Vagina (tissue), 2 donors: ENCODE measurements at places on chromosomes 1 and 21.

GRCh38 chr1:181134543-181135436 lies 46.3 kb downstream of the IER5 start:
- DNase-seq = no peak

DNA sequence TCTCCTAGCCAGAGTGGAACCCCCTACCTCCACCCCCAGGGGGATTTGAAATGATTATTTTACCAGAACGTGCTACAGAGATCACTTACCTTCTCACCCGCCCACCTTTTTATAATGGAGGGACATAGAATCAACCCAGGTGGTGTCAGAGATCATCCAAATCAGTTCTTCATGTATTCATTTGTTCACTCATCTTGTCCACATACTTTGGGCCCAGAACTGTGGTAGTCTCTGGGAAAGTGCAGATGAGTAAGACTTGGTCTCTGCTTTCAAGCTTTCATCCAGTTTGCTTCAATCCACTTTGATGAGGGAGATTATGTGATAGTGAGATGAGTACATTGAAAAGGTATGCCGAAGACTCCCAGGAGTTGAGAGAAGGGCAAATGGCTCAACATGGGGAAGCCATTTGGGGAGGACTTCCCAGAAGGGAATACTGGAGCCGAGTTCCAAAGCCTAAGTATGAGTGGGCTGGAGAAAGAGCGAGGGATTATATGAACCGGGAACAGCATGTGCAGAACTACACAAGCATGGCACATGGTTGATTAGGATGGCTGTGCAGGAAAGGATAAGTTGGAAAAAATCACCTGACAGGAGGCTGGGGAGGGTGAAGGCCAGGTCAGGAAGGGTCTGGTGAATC lies 1.9 kb downstream of the FGGY start:
- no peak for DNase-seq

DNA sequence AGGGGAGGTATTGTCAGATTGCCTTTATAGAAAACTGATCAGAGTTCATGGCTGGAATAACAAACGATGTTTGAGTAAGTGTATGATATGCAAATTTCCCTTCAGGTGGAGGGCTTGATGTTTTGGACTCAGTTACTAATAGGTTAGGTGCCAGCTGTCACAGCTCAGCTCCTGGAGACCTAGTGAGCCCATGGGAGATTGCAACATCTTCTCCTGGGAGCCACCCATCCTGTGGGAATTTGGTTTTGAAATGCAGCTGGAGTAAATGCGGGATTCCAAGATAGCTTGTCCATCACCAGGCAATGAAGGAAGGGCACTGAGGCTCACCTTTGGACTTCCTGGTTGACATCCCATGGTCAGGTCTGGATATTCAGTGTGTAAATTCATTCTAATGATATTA lies 211.4 kb upstream of the NRIP1 start:
- no peak for DNase-seq

GRCh38 chr1:192225266-192225665 lies 67.0 kb downstream of the RGS18 start:
- DNase-seq = no peak

DNA sequence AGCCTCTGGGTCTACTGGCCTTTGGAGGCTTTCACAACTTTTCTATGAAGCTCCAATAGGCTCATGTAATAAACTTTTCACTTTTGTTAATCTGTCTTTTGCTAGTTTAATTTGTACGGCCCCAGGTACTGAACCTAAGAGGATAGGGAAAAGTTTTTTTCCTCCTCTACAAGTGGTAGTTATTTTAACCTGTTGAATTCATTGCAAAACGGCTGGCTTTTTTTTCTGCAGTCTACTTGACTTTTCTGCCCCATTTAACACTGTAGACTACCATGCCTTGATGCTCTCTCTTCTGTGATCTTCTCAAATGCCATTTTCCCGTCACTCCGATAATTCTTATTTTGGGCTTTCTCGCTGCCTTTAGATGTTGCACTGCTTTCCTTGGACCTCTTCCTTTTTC lies 43.6 kb upstream of the DR1 start:
- DNase-seq = no peak

- no peak for DNase-seq
Observed at GRCh38 chr1:18160290-18160942, 52.8 kb downstream of the IGSF21 start.

DNA sequence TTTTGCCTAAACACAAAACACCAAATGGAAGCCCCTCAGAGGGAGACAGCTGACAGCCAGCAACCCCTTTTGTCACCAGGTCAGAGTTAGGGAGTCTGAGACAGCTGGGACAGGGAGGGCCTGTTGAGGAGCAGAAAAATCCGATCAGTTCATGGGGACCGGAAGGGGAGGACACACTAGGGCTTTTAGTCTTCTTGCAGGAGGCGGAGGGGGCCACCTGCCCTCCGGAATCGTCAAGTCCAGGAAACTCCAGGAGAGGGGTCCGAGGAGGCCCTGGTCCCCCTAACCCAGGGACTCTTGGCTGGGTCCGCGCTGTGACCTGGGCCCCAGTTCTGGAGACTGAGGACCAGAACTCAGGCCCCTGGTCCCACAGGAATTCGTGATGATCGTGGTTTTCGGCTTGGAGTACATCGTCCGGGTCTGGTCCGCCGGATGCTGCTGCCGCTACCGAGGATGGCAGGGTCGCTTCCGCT lies 34.2 kb downstream of the KCNQ4 start:
- no peak for DNase-seq

DNA sequence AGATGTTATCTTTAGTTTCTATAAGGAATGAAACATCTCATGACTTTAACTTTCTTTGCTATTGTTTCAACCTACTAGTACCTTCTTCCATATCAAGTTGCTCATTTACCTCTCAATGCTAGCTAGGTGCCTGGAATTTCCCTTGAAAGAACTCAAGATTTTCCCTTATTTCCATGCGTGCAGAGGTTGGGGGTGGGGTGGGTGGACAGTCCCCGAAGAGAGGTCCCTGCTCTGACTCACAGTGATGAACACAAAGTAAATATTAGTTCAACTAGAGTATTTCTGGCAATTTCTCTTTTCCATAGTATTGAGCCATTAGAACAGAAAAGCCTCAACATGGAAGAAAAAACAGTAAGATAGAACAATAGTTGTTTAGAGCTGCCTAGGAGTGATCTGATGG lies 239.0 kb upstream of the ZP4 start:
- DNase-seq = no peak

DNA sequence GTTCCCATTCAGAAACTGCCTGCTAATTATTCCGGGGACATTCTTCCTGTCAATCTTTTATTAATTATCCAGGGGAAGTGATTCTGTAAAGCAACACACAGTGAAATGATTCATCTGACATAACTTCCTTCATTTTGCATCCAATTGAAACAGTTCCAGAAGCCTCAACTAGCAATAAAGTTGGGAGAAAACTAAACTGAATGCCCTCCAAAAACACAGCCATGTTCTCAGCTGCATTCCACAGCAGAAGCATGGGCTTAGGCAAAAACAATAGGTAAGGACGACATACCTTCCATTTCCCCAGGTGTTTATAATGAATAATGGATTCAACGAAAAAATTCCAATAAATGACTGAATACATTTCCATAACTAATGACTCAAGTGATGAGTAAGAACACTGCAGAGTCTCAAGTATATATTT lies 36.9 kb upstream of the TARBP1 start:
- no peak for DNase-seq

DNA sequence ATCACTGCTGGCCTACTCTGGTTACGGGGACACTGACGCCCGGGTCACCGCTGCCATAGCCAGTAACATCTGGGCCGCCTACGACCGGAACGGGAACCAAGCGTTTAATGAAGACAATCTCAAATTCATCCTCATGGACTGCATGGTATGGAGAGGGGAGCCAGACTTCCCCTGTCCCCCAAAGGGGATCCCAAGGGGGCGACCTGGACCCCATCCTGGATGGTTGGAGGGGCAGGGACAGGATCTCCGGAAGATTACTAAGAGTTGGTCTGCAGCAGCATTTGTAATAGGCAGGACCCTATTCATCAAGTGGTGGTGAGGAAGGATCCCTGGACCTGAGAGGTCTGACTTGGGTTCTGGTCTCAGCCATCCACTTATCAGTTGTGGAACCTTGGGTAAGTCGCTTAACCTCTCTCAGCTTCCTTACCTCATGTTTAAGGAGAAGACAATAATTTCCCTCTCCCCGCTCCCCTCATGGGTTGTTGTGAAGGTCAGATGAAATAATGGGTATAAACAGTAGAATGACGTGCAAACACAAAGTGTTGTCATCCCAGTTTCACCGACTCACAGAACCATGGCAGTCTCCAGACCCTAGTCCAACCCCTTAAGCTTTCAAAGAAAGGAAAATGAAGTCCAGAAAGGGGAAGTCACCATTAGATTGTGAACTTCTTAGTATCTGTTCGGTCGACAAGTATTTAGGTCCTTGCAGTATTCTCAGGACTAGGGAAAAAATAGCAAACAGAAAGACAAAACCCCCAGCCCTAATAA lies 883 bp downstream of the LAMTOR2 start:
- DNase-seq = no peak

DNA sequence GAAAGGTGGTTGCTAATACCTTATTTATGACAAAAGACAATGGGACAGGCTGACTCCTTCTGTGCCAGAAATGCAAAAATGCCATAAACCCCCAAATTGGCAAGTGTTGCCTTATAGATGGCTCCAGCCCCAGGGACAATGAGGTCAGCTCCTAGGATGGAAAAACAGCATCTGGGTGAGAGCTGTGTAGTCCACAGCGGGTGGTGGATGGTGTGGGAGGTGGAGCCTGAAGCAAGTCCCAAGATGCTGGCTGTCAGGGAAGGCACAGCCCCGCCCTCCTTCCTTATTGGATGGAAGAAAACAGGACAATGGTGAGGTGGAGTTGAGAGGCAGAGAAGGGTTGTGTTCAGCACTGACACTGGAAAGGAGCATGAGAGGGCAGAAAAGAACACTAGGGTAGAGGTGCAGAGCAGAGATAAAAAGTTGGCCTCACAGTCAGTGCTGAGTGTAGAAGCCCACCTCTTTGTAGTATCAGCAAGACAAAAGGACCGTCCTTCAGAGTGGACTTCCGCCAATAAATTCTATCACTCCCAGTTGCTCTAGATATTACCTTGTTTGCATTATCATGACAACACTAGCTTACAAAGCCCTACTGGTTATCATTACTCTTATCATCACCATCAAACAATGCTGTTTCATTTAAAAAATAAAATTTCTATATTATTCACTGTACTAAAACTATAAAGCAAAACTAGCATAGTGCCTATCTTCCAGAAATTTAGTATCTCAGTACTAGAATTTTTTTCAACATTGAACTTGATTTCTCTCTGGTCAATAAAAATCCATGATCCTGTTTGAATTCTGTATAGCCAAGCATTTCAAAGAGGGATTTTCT lies 3.7 kb upstream of the SDE2 start:
- no peak for DNase-seq

DNA sequence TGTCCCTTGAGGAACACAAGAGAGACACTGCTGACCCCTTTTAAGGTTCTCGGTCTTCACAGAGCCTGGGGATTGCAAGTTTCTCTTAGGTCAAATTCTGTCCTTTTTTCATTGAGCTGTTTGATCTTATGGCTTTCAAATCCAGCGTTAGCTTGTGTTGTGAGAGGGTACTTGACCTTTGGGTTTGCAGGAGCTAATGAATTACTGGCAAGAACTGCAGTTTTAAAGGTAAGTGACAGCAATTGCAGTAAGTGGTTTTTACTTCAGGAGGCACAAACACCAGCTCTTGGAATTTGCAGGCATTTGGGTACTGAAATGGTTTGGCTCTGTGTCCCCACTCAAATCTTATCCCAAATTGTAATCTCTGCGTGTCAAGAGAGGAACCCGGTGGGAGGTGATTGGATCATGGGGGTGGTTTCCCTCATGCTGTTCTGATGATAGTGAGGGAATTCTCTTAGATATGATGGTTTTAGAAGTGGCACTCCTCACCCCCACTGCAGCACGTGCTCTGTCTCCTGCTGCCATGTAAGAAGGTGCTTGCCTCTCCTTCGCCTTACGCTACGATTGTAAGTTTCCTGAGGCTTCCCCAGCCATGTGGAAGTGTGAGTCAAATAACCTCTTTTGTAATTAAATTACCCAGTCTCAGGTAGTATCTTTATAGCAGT lies 134.5 kb upstream of the LYPLAL1 start:
- DNase-seq = no peak

DNA sequence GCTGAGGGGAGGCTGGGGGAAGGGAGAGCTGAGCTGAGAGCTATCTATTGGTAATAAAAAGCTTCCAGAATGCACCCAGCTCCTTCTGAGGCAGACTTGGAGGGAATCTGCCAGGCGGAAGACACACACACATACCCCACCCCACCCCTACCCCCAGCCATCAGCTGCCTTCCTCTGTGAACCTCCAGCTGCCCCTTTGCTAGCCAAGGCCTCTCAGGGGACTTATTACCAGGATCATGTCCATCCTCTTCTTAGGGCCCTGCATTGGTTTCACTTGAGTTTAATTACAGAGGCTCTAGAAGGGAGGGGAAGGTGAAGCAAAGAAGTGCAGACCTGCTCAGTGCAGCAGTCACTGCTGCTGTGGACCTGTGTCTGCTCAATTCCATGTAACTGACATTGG lies 156.4 kb downstream of the OMA1 start:
- no peak for DNase-seq

- no peak for DNase-seq
Observed at GRCh38 chr1:103941086-103941485, 191.4 kb downstream of the AMY1C start.

DNA sequence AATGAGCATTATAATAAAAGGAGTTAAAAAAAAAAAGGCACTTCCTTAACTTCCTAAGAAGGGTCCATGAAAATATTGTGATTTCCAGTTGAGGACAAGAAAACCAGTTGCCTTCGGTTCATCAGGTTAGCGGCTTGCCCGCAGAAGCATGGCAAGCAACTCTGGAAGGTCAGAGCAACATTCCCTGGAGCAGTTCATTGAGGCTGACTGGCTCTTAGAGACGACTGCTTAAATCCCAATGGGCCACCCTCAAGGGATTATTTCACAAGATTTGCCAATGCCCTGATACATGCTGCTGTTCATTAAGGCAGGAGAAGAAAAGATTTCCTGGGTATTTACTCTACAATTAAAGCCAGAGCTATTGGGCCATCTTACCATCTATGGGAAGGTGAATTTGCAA lies 29.0 kb upstream of the CASQ2 start:
- DNase-seq = no peak

- DNase-seq = no peak
Observed at GRCh38 chr1:162561616-162562469, at the start of gene UAP1. TSS of gene UAP1 (plus strand) at chr1:162561722. CDS start at chr1:162566069, 4,347 bp downstream.

DNA sequence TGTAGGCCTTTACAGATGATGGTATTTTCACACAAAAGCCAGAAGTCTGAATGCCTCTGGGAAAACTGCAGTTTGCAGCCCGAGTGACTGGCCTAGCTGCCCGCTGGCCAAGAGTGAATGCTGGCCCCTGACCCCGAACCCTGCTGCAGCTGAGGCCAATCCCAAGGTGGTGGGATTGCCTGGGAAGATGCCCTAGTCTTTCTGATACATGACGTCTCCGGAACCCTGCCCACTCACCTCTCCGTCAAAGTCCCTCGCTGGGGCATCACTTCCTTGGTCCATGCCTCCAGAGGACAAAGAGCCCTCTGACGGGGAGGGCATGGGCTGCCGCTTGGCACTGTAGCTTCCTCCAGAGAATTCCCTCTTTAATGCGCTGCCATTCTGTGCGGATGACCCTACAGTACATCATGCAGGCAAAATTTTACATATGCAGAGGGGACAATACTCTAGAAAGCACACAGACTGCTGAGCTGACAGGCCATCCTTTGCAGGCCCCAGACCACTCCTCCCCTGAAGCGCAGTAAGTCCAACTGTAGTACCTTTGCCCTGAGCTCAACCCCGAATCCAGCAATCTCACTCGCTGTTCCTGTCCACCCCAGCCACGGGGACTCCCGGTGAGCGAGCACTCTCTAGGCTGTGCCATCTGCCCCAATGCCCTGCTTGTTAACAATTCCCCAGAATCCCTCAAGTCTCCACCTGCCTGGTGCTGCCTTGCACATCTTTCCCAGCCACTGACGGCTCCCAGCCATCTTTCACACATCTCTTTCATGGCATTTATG lies 54.7 kb downstream of the COQ8A start:
- no peak for DNase-seq
